ENCODE measurements at places on chromosomes 5 and 9.

- no peak for DNase-seq
Measured at GRCh38 chr5:139064613-139065012, 133.6 kb downstream of the SIL1 start.

DNA sequence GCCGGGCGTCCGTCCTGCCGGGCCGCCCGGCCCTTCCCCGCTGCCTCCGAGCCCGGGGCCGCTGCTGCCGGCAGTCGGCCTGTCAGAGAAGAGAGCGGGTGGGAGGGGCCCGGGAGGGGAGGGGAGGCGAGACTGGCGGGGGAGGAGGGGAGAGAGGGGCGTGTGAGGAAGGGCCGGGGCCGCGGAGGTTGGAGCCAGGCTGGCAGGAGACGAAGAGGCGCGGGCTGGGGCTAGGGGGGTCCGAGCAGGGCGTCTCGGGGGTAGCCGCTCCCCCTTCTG, 570 bp downstream of the CREBRF start:
- DNase-seq = no peak

GRCh38 chr5:31853398-31854135, 214.6 kb downstream of the PDZD2 start:
- no peak for DNase-seq

- no peak for DNase-seq
Measured at GRCh38 chr9:29714860-29715259, 2141.6 kb upstream of the C9orf72 start.

DNA sequence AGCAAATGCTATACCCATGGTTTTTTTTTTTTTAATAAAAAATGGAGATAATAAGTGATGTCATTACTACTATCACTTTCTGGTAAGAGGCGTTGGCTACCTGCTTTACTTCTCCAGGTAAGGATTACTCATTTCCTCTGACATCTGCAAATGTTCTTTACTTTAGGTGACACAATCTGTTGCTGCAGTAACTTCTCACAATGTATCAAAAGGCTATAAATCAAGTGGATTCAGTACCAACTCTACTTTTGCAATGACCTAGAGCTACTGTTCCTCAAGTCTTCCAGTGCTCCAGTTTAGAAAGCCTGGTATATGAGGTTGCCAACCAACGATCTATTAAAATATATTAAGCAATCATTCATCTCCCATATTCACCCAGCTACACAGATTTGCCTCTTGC, 129.1 kb downstream of the PLK2 start:
- DNase-seq = no peak

- no peak for DNase-seq
Measured at GRCh38 chr9:122059214-122059954, 33.7 kb downstream of the TTLL11 start.

All from stimulated activated CD8-positive, alpha-beta memory T cell treated with anti-CD3 and anti-CD28 coated beads, Interleukin-4, amount 100 ng/mL, for 1 hour (primary cell).